ENCODE measurements at places on chromosomes 5 and 9. TPM values are rescaled to one million over a fixed set of nuclear protein-coding genes. Genes with fewer than 3 reads are reported as not detected.

- no peak for DNase-seq
Measured at GRCh38 chr5:162786234-162786633, 651.2 kb upstream of the CCNG1 start.

GRCh38 chr5:134345996-134346395 is 21.0 kb downstream of the CDKL3 start:
- no peak for DNase-seq

DNA sequence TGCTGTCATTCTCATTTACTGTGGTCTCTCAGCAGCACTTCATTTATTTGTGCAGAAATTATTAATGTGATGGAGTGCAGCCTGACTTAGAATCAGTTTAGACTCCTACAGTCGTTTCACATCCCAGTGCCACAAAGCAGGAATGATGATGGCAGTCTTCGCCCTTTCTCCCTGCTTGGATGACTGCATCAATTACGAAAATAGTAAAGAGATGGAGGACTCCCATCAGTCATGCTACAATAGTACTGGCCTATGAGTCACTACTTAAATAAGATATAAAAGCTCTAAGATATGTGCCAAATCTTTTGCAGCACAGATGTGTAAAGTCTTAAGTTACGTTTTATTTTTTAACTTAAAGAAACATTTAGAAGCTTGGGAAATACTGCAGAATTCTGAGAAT is 263.9 kb downstream of the CHSY3 start:
- DNase-seq: peak; percentile 47

Gene BHMT
- 0.15 TPM for polyA plus RNA-seq

GRCh38 chr9:9100070-9100469 is 1300.5 kb upstream of the DMAC1 start:
- DNase-seq: no peak

- no peak for DNase-seq
Measured at GRCh38 chr5:79931409-79931808, 59.7 kb downstream of the MTX3 start.

- no peak for DNase-seq
Measured at GRCh38 chr5:141773779-141774562, 91.9 kb upstream of the ARAP3 start.

GRCh38 chr9:68509689-68510088 is 31.0 kb downstream of the TMEM252 start:
- DNase-seq: no peak

Measured in muscle of leg (tissue), 16 donors.